Upper lobe of right lung (tissue), 1 donor: ENCODE measurements at places on chromosomes 4 and X.

DNA sequence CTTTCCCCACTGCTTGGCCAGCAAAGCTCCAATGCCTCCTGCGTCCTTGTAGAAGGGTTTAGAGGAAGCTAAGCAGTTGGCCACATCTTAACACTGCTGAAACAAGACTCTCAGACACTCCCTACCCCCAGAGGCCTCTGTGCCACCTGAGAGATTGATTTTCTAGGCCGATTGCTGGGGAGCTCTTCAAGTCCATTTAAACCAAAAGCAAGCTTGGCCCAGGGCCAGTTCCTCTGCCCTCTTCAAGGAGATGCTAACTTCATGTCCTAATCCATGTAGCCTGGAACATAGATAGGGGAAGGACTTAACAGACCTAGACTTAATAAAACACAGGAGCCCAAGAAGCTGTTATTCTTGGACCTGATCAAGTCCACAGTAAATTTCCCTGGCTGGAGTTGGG is 27.2 kb upstream of the FMR1NB start:
- no peaks in the 10 kb centered on the region for H3K36me3 ChIP-seq
- H3K27me3 ChIP-seq: no peaks in the 10 kb centered on the region
- no peaks in the 10 kb centered on the region for H3K4me1 ChIP-seq
- H3K4me3 ChIP-seq: no peak overlapping the region
- H3K27ac ChIP-seq: no peak overlapping the region
- DNase-seq: no peak

- H3K36me3 ChIP-seq: peaks cover 8% of the 10 kb centered on the region
- no peaks in the 10 kb centered on the region for H3K4me1 ChIP-seq
- H3K27ac ChIP-seq: no peak overlapping the region
- H3K27me3 ChIP-seq: no peaks in the 10 kb centered on the region
- DNase-seq: no peak
- no peak overlapping the region for H3K4me3 ChIP-seq
These were observed 72.0 kb downstream of the FAT1 start for GRCh38 chr4:186651624-186652023.

GRCh38 chrX:5306654-5307121 is 922.0 kb downstream of the NLGN4X start:
- no peaks in the 10 kb centered on the region for H3K4me1 ChIP-seq
- H3K36me3 ChIP-seq: no peaks in the 10 kb centered on the region
- H3K27ac ChIP-seq: no peak overlapping the region
- DNase-seq: no peak

DNA sequence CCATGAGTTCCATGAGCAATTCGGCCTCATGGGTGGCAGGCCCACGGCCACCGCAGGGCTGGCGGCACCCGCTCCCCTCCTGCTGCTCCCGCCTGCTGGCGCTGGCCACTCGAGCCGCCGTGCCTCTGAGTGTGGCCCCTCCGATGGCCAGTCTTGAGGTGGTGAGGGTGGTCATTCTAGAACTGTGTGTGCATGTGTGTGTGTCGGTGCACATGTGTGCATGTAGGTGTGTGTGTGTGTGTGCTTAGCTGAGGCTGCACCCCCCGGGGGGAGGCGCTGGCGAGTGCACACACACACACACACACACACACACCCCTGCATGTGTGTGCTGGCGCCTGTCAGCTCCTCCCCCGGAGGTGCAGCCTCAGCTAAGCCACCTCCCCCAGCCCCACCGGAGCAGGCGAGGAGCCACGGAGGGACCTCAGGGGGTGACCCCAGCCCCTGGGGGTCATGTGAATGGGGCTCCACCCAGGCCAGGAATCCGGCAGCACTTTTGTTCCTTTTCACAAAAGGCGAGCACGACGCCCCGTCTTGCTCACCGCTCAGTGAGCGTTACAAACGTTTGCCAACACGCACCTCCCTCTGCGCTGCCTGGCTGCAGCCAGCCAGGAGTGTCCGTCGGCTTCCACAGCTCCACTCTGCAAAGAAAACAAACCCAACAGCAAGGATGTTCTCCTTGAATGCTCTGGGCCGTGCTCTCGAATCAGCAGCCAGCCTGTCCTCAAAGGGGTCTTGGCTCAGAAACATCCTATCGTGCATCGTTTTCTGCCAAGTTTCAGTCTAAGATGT is 29.9 kb downstream of the FGFRL1 start:
- peaks cover 26% of the 10 kb centered on the region for H3K4me1 ChIP-seq
- DNase-seq: no peak
- no peaks in the 10 kb centered on the region for H3K36me3 ChIP-seq
- H3K27ac ChIP-seq: no peak overlapping the region
- H3K27me3 ChIP-seq: peaks cover 18% of the 10 kb centered on the region

- no peaks in the 10 kb centered on the region for H3K36me3 ChIP-seq
- H3K4me3 ChIP-seq: no peak overlapping the region
- H3K4me1 ChIP-seq: no peaks in the 10 kb centered on the region
These were observed 30.5 kb upstream of the SHOX start for GRCh38 chrX:599837-600715.

DNA sequence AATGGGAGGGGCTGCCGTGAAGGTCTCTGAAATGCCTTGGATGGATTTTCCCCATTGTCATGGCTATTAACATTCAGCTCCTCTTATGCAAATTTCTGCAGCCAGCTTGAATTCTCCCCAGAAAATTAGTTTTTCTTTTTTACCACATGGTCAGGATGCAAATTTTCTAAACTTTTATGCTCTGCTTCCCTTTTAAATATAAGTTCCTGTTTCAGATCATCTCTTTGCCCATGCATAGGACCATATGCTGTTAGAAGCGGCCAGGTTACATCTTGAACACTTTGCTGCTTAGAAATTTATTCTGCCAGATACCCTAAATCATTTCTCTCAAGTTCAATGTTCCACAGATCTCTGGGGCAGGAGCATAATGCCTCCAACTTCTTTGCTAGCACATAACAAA is 13.8 kb upstream of the CLDN34 start:
- H3K27me3 ChIP-seq: no peaks in the 10 kb centered on the region
- DNase-seq: no peak
- no peak overlapping the region for H3K4me3 ChIP-seq
- H3K36me3 ChIP-seq: no peaks in the 10 kb centered on the region
- no peaks in the 10 kb centered on the region for H3K4me1 ChIP-seq

DNA sequence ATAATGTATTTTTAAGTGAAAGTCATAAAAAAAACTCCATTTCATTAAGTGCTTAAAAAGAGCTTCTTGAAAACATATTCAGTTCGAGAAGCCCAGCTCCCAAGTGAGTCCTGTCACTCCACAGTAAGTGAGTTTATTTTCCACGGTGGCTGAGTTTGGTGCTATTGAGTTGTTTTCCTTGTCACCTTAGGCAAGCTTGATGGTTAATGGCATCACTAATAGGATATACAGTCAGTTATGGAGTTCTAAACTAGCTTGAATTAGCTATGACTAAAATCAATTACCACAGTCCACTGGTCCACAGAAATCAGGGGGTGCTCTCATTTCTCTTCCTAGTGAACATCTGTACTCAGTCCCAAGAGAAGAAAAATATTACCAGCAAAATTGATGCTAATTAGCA is 1526.2 kb upstream of the IGFBP7 start:
- H3K36me3 ChIP-seq: no peaks in the 10 kb centered on the region
- H3K4me1 ChIP-seq: no peaks in the 10 kb centered on the region
- DNase-seq: no peak
